ENCODE measurements at places on chromosomes 11 and 22.

GRCh38 chr11:58061813-58062212, 31.1 kb downstream of the OR6Q1 start:
- no peaks in the 10 kb centered on the region for H3K27me3 ChIP-seq
- no peak for DNase-seq
- H3K27ac ChIP-seq: no peak overlapping the region
- H3K4me1 ChIP-seq: peaks cover 4% of the 10 kb centered on the region

GRCh38 chr22:49702068-49702397, 125.6 kb downstream of the BRD1 start:
- peak; percentile 8 for DNase-seq
- H3K4me3 ChIP-seq: no peak overlapping the region
- no peaks in the 10 kb centered on the region for H3K4me1 ChIP-seq
- H3K27ac ChIP-seq: no peak overlapping the region
- no peaks in the 10 kb centered on the region for H3K27me3 ChIP-seq

GRCh38 chr11:114678125-114679036, at the start of gene NXPE2:
TSS of gene NXPE2 (plus strand) at chr11:114678527. CDS start at chr11:114678576, 49 bp downstream.
- no peak within 1 kb of the TSS for H3K4me3 ChIP-seq
- no peaks in the 10 kb centered on the region for H3K4me1 ChIP-seq
- DNase-seq: no peak
- H3K27ac ChIP-seq: no peak within 1 kb of the TSS

- no peak for DNase-seq
- no peak overlapping the region for H3K27ac ChIP-seq
- H3K36me3 ChIP-seq: no peaks in the 10 kb centered on the region
- no peaks in the 10 kb centered on the region for H3K27me3 ChIP-seq
These were observed 48.3 kb downstream of the LIF start for GRCh38 chr22:30198152-30198825.

- H3K4me3 ChIP-seq: no peak overlapping the region
- no peak overlapping the region for H3K27ac ChIP-seq
- no peaks in the 10 kb centered on the region for H3K36me3 ChIP-seq
- peak; percentile 76 for DNase-seq
- H3K4me1 ChIP-seq: no peaks in the 10 kb centered on the region
- no peaks in the 10 kb centered on the region for H3K27me3 ChIP-seq
These were observed 71.7 kb downstream of the IGLL5 start for GRCh38 chr22:22959147-22959827.

- no peak overlapping the region for H3K4me3 ChIP-seq
- DNase-seq: no peak
- no peak overlapping the region for H3K27ac ChIP-seq
- H3K4me1 ChIP-seq: peaks cover 3% of the 10 kb centered on the region
These were observed 4.7 kb downstream of the PRCP start for GRCh38 chr11:82895437-82896091.

DNA sequence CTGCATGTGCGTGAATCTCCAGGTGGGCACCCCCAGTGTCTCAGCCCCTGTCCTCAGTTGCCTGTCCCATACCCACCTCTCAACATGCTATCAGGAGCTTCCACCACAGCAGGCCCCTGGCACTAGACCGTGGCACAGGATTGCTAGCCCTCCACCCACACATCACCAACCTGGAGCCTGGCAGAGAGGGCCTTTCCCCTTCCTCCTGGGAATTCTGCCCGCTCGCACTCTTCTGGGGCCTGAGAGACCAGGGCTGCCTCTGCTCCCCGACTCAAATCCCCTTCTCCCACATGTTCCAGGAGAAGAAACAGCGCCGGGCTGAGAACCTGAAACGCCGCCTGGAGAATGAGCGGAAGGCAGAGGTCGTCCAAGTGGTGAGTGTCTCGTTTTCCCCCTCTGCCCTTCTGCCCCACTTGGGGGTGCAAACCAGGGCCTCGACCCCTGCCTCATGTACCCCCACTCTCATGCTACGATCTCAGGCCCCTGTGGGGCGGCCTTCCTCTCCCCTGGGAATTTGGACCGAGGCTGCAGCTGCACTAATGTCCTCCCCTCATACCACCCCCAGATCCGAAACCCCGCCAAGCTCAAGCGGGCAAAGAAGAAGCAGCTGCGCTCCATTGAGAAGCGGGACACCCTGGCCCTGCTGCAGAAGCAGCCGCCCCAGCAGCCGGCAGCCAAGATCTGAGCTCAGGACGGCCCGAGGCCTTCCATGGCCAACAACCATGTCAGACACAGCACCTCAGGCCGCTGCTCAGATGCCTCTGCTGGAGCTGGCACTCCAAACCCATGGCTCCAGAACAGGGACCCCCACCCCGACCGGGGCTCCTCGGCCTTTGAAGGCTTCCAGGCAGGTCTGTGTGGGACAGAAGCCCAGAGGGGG, 5.9 kb downstream of the PTGDR2 start:
- H3K4me1 ChIP-seq: no peaks in the 10 kb centered on the region
- no peak overlapping the region for H3K4me3 ChIP-seq
- no peaks in the 10 kb centered on the region for H3K27me3 ChIP-seq
- peaks cover 40% of the 10 kb centered on the region for H3K36me3 ChIP-seq
- H3K27ac ChIP-seq: no peak overlapping the region

DNA sequence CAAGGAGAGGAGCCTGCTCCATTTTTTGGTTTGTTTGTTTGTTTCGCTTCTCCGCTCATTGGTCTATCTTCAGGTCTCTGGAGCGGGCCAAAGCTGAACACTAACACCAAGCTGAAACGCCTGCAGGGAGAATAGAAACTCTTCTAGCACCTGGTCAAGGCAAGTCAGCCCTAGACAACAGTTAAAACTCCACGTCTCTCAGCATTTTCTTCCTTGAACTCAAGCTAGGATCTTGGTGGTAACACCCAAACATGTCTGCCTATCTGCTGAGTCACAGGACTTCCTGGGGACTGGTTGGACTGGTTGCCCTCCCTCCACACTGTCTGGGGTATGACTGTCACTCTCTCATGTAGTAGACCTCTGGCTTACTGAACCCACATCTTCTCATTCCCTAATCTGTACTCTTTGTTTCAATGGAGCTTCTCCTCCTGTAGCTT, 23.9 kb upstream of the RBFOX2 start:
- no peaks in the 10 kb centered on the region for H3K4me1 ChIP-seq
- no peaks in the 10 kb centered on the region for H3K36me3 ChIP-seq
- no peaks in the 10 kb centered on the region for H3K27me3 ChIP-seq
- H3K27ac ChIP-seq: no peak overlapping the region

DNA sequence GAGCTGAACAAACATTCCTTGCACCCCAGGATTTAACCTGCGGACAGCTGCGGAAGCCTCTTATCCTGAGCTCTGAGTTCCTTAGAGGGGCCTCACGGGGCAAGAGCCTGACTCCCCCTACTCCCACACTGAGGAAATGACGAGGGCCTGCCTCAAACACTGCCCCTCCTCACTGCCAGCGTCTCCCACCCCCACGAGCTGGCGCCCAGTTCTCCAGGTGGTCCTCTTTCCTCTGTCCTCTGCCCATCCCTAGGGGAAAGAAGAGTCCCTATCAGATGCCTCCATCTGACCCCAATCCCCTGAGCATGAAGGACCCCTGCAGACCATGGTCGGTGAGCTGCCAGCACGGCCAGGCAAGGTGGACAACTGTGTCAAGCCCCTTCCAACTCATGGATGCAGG, 14.3 kb downstream of the CHST1 start:
- no peak for DNase-seq
- no peak overlapping the region for H3K27ac ChIP-seq
- H3K27me3 ChIP-seq: no peaks in the 10 kb centered on the region
- no peak overlapping the region for H3K4me3 ChIP-seq

GRCh38 chr11:110187731-110188130, 94.5 kb downstream of the ZC3H12C start:
- DNase-seq: no peak
- no peaks in the 10 kb centered on the region for H3K27me3 ChIP-seq
- no peaks in the 10 kb centered on the region for H3K4me1 ChIP-seq
- H3K36me3 ChIP-seq: no peaks in the 10 kb centered on the region

DNA sequence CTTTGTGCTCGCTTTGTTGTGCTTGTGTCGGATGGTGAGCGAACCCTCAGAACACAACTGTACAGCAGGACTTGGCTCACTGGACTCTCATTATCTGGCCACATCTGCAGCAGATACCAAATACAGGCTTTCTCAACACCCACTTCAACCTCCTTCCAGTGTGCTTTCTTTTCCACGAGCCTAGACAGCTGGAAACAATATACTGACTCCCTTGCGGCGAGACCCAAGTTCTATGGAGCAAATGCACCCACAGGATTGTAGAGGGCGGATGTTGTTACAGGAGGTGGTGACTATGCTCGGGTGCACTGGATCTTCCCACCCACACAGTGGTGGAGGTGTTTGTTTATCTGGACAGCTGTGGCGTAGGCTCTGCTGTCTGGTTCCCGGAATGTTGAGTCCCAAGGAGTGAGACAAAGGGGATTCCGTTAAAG, 204.3 kb downstream of the TENM4 start:
- H3K36me3 ChIP-seq: no peaks in the 10 kb centered on the region
- H3K4me1 ChIP-seq: peaks cover 14% of the 10 kb centered on the region
- no peak overlapping the region for H3K4me3 ChIP-seq
- no peak for DNase-seq
- H3K27ac ChIP-seq: no peak overlapping the region

DNA sequence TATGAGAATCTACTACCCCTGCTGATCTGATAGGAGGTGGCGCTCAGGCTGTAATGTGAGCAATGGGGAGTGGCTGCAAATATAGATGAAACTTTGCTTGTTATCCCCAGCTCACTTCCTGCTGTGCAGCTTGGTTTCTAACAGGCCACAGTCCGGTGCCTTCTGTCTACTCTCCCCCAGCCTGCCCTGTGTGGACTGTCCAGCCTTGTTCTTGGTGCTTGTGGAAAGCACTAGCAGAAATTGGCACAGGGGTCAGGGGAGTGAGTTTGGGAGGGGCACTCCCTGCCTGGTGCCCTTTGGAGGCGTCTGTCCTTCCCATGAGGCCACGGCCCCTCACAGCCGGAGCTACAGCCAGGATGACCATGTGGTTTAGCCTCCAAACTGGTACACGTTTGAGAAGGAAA, 14.3 kb downstream of the MOV10L1 start:
- no peak for DNase-seq
- H3K27ac ChIP-seq: no peak overlapping the region
- no peaks in the 10 kb centered on the region for H3K4me1 ChIP-seq
- H3K27me3 ChIP-seq: no peaks in the 10 kb centered on the region

GRCh38 chr11:102007567-102008437, 39.4 kb upstream of the CFAP300 start:
- H3K27me3 ChIP-seq: no peaks in the 10 kb centered on the region
- no peak overlapping the region for H3K27ac ChIP-seq
- DNase-seq: no peak
- H3K4me3 ChIP-seq: no peak overlapping the region
- no peaks in the 10 kb centered on the region for H3K4me1 ChIP-seq

DNA sequence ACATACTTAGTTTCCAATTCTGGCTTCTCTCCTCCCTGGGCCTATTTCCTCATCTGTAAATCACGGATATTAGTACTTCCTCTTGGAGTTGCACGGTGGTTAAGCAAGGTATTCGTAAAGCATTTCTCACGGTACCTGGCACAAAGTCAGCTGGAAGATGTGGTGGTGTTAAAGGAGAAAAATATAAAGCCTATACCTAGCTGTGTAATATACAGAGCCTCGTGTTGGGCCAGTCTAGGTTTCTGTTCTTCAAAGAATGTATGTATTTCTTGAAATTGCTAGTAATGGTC, 47.2 kb downstream of the DBX1 start:
- no peak for DNase-seq
- H3K36me3 ChIP-seq: peaks cover 70% of the 10 kb centered on the region
- peak overlapping the region; percentile 73 for H3K27ac ChIP-seq

- no peak overlapping the region for H3K4me3 ChIP-seq
- no peaks in the 10 kb centered on the region for H3K36me3 ChIP-seq
These were observed 17.4 kb upstream of the ZC3H12C start for GRCh38 chr11:110075847-110076208.

DNA sequence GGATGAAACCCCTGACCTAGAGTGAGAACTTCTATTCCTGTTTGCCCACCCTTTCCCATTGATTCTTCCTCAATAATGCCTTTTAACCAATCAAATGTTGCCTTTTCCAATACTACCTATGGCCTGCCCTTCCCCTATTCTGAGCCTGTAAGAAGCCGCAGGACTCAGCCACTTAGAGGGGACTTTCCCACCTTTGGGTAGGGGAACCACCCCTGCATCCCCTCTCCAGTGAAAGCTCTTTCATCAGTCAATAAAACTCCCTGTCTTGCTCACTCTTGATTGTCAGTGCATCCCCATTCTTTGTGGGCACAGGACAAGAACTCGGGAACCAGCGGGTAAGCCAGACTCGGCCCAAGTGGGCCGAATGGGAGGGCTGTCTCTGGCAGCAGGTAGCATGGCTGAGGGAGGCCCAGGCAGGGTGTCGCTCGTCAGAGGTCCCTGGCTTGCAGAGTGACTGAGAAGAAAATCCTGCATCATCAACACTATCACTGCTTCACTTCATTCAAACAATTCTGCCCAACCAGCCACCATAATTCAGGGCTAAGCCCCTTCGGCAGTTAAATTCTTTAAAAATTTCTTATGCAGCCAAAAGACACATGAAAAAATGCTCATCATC, 30.4 kb downstream of the LDHAL6A start:
- peaks cover 66% of the 10 kb centered on the region for H3K36me3 ChIP-seq
- no peak overlapping the region for H3K4me3 ChIP-seq
- no peaks in the 10 kb centered on the region for H3K4me1 ChIP-seq

DNA sequence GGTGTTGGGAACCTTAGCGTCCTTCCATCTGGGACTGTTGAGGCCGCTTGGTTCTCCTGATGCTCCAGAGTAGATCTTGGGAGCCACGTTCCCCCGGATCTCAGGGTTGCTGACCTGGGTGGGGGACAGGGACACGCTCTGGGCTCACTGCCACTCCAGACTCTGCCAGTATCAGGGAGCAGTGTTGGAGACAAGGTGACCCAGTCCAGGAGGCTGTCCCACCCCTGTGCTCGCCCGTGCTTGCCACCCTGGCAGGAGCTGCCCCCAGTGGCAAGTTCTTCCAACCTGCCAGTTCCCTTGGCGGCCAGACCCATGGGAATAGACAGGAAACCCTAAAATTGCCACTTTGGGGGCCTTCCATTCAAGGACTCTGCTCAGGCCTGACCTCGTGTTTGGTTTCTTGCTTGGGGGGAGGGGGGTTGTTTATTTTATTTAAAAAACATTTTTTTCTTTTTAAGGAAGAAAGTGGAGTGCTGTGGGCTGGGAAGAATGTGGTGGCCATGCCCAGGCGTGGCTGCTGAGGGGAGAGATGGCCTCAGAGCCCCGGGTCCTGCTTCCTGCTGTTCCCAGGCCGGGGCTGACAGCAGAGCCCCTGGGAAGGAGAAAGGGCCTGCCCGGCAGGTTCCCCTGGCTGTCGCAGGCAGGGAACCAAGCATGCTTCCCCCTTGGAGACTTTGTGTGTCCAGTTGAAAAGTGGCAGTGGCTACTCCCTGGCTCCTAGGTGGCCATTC, 7.2 kb downstream of the GRK2 start:
- peak; percentile 60 for DNase-seq
- H3K27ac ChIP-seq: peak overlapping the region; percentile 80
- no peak overlapping the region for H3K4me3 ChIP-seq
- H3K36me3 ChIP-seq: no peaks in the 10 kb centered on the region
- H3K4me1 ChIP-seq: peaks cover 78% of the 10 kb centered on the region
